Central memory CD4-positive, alpha-beta T cell (primary cell): ENCODE measurements at places on chromosomes 6 and 20.

- no peak for DNase-seq
Observed at GRCh38 chr6:150908901-150909300, 43.4 kb downstream of the MTHFD1L start.

- no peak for DNase-seq
Observed at GRCh38 chr20:23129891-23130621, 43.9 kb upstream of the CD93 start.

DNA sequence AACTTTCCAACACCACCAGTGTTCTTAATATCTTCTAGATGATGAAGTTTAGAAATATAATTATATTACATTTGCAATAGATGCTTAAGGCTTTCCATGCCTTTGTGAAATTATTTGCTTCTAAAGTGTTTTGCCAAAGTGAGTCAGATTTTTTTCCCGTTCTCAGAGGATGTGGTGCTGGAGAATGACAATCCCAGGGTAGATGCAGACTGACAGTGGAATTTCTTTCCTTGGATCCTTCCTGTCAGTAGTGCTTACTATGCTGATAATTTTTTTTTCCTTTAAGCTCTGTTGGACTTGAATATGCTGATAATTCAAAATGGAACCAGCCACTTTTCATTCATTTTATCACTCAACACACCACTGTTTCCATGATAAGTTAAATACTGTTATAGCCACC lies 59.9 kb upstream of the SOX4 start:
- DNase-seq = no peak

DNA sequence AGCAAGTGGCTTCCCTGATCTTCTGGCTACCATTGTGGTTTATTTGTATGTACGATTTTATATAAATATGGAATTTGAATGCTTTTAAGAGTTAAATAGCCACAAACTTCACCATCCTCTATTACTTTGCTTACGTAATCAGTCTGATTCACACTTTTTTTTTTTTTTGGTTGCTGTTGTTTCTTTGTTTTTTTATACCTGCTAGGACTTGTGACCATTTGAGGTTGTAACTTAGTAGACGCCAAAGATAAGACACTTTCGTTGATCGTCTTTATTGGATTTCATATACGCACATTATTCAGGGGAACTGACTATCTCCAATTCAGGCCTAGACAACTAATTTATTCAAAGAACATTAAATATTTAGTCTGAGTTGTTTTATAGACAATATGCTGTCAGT lies 559.0 kb downstream of the CBLN4 start:
- no peak for DNase-seq

DNA sequence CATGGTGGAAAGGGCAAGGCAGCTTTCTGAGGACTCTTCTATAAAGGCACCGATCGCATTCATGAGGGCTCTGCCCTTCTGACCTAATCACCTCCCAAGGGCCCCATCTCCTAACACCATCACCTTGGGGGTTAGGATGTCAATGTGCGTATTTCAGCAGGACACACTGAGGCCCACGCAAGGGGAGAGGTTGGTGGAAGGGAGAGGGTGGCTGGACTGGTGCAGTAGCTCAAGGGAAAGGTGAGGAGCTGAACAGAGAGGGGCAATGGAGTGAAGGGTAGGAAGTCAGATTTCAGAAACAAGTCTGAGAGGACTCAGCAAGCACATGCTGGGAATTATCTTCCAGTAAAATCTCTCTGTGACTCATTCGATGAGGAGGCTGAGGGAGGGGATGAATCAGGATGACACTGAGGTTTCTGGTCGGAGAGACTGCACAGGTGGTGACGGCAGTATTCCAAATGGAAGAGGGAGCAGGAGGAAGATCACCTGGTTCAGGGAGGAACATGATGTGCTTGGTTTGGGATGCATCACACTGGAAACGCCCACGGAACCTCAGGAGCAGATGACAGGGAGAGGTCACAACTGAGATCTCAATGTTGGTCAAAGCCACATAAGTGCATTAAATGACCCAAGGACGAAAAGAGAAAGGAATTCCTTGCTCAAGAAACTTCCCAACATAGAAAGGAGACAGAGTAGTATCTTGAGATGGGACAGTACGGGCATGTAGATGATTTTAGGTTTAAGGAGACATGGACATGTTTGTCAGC lies 67.1 kb downstream of the TFAP2A start:
- no peak for DNase-seq
